ENCODE measurements at places on chromosomes 3 and 15.

DNA sequence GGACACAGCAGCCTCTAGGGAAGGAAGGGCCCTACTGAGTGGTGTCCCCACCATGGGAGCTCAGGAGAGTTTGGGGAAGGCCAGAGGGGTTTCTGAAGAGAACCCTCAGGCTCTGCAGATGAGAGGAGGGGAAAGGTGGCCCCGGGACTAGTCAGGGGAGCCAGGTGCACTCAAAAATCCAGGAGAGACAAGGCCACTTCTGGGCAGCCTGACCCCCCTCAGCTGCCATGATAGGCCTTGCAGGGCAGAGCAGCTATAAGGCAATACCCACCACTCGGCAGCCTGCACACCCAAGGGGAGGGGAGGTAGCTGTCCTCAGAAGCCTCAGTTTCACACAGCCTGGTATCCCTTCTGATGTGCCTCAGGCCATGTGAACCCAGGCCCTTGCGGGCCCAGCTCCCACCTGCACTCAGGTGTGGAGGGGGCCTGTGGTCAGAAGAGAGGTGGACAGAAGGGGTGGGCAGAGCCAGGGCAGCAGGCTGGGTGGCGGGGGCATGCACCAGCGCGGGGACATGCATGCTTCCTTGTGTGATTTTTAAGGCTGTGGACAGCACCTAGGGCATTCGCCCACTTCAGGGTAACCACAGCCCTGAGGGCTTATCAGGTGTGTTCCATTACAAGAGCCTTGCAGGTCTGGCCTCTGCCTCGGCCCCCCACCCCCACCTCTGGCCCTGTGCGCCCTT lies 34.6 kb downstream of the SRPRB start:
- no peak for DNase-seq

DNA sequence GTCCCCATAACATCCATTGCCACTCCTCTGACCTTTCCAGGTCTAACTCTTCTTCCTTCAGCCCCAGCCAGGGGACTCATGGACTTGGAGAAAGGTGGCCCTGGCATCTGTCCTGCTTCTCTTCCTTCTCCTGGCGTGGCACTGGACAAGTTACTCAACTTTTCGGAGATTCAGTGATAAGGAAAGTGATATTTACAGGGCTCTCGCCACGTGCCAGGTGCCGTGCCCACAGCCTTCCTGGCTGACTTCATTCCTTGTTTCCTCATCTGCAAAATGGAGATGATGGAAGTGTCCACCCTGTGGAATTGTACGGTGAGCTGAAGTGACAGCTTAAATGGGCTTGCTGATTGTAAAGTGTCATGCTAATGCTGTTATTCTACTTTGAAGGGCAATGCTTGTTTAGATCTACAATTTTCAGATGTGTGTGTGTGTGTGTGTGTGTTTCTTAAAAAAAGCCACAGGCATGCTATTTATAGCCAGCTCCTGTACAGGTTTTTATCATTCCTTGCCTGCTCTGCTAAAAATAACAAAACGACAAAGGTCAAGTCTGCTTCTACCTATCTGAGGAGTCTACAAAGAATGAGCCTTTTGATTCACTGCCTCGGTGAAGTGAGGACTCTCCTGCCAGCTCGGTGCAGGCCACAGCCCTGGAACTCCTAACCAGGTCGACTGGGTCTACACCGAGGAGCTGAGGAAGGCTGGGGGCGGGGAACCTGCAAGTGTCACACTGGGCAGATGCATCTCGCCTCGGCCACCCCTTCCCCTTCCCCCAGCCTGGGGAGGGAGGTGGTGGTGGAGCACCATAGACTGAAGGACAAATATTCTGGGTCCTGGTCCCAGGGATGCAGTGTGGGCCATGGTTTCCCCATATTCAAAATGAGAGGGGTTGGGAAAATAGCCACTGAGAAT lies 11.4 kb upstream of the ATP2B2 start:
- no peak for DNase-seq

DNA sequence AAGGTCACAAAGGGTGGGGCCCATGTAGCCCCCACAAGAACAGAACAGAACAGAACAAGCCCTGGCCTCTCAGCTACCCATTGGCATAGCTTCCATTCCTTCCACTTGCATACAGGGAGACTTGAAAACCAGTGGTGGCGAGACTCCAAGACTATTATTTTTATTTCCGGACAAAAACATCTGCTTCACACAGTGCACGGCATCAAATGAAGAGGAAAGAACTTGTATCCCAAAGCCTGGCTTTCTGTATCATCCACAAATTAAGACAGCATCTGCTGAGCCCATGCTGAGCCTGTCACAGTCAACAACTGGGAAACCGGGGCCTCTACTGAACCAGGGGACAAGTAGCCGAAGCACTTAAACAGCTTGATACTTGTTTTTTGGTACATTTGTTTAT lies 56.0 kb downstream of the CLEC3B start:
- DNase-seq, result no peak

DNA sequence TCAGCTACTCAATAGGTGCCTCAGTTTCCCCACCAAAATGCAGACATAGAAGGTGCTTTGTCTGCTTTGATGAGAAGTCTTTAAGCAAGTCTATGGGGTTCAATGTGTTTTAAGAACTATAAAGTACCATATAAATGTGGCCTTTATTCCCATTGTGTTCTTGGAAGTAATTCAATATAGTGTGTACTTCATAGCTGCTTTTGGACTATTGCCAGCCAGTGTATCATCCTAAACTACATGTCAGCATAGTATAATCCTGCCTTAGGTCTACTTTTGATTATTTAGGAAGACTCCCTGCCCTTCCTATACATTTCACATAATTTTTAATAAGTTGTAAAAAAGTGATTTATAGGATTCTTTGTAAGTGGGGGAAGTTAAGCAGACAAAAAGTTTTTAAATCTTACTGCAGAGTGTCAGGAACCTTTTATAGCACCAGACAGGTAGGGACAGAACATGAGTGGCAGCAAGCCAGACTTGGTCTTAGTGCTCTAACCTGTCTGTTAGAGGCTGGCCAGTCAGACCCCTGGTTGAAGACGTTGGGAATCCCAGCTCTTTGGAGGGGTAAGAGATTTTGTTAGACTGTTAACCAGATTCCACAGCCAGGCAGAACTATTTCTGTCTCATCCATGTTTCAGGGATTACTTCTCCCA lies 48.4 kb downstream of the MLH1 start:
- no peak for DNase-seq

- DNase-seq, result no peak
Observed at GRCh38 chr3:189712906-189713483, 81.8 kb downstream of the TP63 start.

DNA sequence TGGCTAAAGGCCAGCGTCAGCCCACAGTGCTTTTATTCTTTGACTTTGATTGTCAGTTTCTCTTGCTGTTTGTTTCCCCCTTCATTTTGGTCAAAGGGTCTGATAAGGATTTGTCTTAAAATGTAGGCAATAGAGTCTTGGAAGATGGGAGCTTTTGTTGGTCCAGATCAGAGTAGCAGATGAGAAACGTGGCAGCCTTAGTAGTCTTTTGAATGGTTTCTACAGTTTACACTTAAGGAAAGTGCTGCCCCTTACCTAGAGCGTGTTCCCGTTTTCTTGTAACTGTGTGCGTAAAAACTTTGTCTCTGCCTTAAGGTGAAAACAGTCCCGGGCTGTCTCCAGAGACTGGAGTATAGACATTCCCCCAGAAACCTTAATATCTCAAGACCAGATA lies 630 bp downstream of the LXN start:
- no peak for DNase-seq

- DNase-seq, result no peak
Observed at GRCh38 chr3:115652738-115653137, 29.4 kb downstream of the GAP43 start.

DNA sequence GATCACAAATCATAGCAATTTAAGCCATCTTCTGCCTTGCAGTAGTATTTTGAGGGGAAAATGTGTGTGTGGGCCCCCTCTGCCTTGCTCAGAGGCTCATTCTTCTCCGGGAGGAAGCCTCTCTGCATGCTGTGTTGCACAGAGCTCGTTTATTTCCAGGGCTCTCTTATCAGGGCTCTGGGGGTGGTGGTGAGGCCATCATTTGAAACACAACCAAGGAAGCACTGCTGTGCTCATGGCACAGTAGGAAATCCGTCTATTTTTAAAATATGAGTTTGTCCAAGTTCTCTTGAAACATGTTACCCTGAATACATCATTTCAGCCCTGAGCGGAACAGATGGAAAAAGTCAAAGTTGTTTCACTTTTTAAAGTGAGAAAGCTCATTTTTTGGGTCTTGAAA lies 369.0 kb upstream of the CFAP20DC start:
- no peak for DNase-seq

- no peak for DNase-seq
Observed at GRCh38 chr3:34072297-34072696, 273.9 kb downstream of the PDCD6IP start.

- DNase-seq, result no peak
Observed at GRCh38 chr3:178223876-178224275, 312.4 kb upstream of the KCNMB2 start.

DNA sequence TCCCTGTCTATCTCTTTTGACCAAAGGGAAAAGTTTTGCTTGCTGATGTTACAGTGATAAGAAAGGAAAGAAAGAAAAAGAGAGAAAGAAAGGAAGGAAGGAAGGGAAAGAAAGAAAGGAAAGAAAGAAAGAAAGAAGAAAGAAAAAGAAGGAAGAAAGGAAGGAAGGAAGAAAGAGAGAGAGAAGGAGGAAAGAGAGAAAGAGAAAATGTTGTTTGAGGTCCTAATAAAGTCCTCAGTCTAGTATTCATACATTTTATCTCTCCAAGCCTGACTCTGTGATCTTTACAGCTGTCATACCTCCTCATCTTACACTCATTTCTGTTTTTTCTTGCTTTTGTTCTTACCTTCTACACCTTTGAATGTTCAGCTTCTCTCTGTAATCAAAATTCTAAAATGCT lies 111.4 kb upstream of the MBNL1 start:
- no peak for DNase-seq

- no peak for DNase-seq
Observed at GRCh38 chr3:50657407-50657806, 17.3 kb upstream of the DOCK3 start.

DNA sequence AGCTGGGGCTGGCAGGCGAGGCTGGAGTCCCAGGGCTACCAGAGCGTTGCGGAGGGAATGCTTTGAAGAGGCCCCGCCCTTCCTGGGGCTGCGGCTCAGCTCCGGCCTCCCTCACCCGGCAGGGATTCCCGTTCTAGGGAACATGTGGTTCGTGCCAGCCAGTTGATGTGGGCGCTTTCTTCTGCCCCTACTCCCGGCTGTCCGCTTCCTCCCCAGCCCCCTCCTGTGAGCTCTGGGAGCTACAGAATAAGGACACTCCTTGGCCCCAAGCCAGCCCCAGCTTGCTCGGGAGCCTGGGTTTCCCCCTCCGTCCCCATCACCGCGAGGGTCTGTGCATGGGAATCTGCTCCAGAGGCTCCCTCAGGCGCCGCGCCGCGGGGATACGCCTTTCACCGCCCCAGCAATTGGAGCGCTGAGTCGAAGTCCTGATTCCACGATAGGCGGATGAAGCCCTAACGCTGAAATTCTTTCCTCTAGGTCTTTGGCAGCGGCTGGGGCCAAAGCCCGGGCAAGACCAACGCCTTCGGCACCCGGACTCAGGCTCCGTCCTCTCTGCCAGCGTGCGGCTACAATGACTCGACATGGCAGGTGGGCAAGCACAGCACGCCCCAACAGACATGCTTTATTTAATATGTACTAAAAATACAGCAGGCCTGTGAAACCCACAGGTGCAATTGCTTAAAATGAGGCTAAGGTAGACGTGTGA lies 69.5 kb downstream of the KLF15 start:
- DNase-seq, result no peak

DNA sequence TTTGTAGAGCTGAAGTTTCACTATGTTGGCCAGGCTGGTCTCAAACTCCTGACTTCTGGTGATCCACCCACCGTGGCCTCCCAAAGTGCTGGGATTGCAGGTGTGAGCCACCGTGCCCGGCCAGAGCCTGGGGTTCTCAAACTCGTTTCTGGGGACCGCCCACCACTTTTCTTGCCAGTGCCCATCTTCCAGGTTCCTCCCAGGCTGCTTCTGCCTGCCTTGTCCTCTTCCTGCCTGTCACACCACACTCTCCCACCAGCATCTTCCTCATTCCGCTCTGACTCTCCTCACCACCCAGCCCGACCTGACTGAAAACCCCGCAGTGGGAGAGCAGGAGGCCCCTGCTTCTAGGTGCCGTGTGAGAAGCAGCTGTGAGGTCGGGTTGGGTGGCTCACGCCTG lies 3.1 kb upstream of the DYNLT2B start:
- no peak for DNase-seq

- no peak for DNase-seq
Observed at GRCh38 chr15:89400116-89400781, 65.6 kb upstream of the POLG start.

- DNase-seq, result no peak
Observed at GRCh38 chr3:179882292-179882691, 154.4 kb downstream of the PEX5L start.

- DNase-seq, result no peak
Observed at GRCh38 chr3:74904646-74905045, 290.2 kb upstream of the CNTN3 start.

GRCh38 chr15:39937696-39938095 lies 3.8 kb downstream of the EIF2AK4 start:
- DNase-seq, result no peak

GRCh38 chr15:68843425-68844311 lies 23.0 kb upstream of the ANP32A start:
- no peak for DNase-seq

GRCh38 chr3:59411694-59412093 lies 361.9 kb upstream of the CFAP20DC start:
- DNase-seq, result no peak

- no peak for DNase-seq
Observed at GRCh38 chr15:39621976-39622375, 41.1 kb downstream of the THBS1 start.

- no peak for DNase-seq
Observed at GRCh38 chr3:39166134-39166710, 12.8 kb upstream of the CSRNP1 start.

DNA sequence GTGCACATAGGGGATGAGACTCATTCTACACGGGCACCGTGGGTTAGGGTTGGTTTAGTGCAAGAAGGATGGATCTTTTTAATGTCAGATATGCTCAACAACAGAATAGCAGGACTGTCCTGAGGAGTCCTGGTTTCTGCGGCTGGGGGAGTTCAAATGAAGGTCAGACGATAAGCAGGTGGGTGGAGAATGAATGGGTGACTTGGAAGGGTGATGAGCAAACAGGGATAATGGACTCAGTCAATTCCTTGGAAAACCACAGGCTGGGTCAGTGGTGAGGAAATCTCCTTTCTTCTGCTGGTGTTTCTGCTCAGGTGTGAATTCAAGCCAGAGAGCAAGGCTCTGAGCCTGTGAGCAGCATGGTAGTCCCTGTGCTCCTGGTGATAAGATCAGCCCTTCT lies 59.9 kb downstream of the MESD start:
- no peak for DNase-seq

GRCh38 chr15:63218100-63218808 lies 28.8 kb downstream of the RAB8B start:
- no peak for DNase-seq

GRCh38 chr15:33618350-33618749 lies 307.6 kb downstream of the RYR3 start:
- DNase-seq, result no peak

- DNase-seq, result no peak
Observed at GRCh38 chr15:100083572-100083971, 258.2 kb downstream of the ADAMTS17 start.

GRCh38 chr3:159028706-159029105 lies 226.9 kb downstream of the MFSD1 start:
- DNase-seq, result no peak

GRCh38 chr15:54364961-54365360 lies 386.7 kb downstream of the UNC13C start:
- DNase-seq, result no peak

GRCh38 chr15:81292523-81293001 lies 31.4 kb downstream of the STARD5 start:
- no peak for DNase-seq
